ENCODE measurements at places on chromosomes 4 and X. TPM values are rescaled to one million over a fixed set of nuclear protein-coding genes. Genes with fewer than 3 reads are reported as not detected.

The ARMCX2 gene
- total RNA-seq = 24.8 TPM

The AKAP14 gene
- 4.8 TPM for total RNA-seq

The ERAS gene
- total RNA-seq = not detected

The HOPX gene
- total RNA-seq = 341 TPM

The CT45A1 gene
- total RNA-seq = not detected

The RAB40AL gene
- 1.6 TPM for total RNA-seq

The NUDT11 gene
- total RNA-seq = 0.53 TPM

- H3K27me3 ChIP-seq = no peaks in the 10 kb centered on the region
- H3K4me3 ChIP-seq = no peak overlapping the region
- DNase-seq = no peak
- no peaks in the 10 kb centered on the region for H3K36me3 ChIP-seq
- no peaks in the 10 kb centered on the region for H3K4me1 ChIP-seq
- H3K27ac ChIP-seq = no peak overlapping the region
These were observed 145.9 kb downstream of the DMD start for GRCh38 chrX:33065415-33065814.

GRCh38 chr4:2652415-2653160, 103.5 kb downstream of the TNIP2 start:
- H3K4me3 ChIP-seq = no peak overlapping the region
- H3K36me3 ChIP-seq = peaks cover 64% of the 10 kb centered on the region
- DNase-seq = no peak
- H3K27ac ChIP-seq = no peak overlapping the region
- no peaks in the 10 kb centered on the region for H3K27me3 ChIP-seq
- no peaks in the 10 kb centered on the region for H3K4me1 ChIP-seq

DNA sequence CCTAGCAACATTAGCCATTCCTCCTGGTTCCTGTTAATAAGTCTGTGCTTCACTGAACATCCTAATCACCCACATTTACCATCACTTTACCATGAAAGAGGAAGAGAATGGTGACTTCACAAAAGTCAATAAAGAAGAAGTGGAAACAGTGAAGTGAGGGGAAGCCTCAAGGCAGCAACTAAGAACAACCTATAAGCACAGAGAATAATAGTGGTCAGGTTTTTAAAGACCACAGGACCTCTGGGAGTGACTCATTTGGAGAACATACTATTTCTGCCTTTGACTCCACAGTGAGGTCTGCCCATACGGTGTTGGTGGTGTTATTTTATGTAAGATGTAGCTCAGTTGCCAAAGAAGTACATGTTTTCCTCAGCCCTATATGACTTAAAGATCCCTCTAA, 86.0 kb upstream of the TET2 start:
- no peaks in the 10 kb centered on the region for H3K36me3 ChIP-seq
- no peak overlapping the region for H3K4me3 ChIP-seq
- H3K4me1 ChIP-seq = peaks cover 18% of the 10 kb centered on the region
- DNase-seq = no peak

GRCh38 chr4:3880615-3881120, 114.5 kb downstream of the ADRA2C start:
- H3K27ac ChIP-seq = no peak overlapping the region
- no peak overlapping the region for H3K4me3 ChIP-seq
- DNase-seq = peak; percentile 74
- no peaks in the 10 kb centered on the region for H3K36me3 ChIP-seq
- peaks cover 11% of the 10 kb centered on the region for H3K4me1 ChIP-seq

- no peak for DNase-seq
- H3K4me1 ChIP-seq = peaks cover 51% of the 10 kb centered on the region
- no peaks in the 10 kb centered on the region for H3K36me3 ChIP-seq
- H3K27ac ChIP-seq = no peak overlapping the region
- H3K27me3 ChIP-seq = no peaks in the 10 kb centered on the region
These were observed 13.7 kb downstream of the STAG2 start for GRCh38 chrX:123975180-123975579.

DNA sequence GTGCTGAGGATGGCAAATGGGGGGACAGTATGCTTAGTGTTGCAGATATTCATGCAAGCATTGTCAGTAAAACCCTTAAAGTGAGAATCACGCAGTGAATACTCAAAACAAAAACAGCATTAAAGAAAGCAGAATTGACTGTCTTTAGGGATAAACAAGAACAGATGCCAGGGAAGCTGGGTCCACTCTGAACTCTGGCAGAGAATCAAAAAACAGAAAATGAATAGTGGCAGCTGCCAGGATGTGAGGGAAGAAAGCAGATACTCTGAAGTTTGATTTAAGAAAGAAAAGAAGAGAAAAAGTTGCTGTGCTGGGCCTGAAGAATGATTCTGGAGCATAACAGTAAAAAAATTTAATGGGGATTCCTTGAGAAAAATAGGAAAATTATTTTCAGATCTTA, 131.5 kb downstream of the GABRA2 start:
- no peaks in the 10 kb centered on the region for H3K27me3 ChIP-seq
- no peak for DNase-seq
- H3K4me3 ChIP-seq = no peak overlapping the region
- H3K4me1 ChIP-seq = no peaks in the 10 kb centered on the region
- no peak overlapping the region for H3K27ac ChIP-seq
- H3K36me3 ChIP-seq = no peaks in the 10 kb centered on the region

- no peaks in the 10 kb centered on the region for H3K36me3 ChIP-seq
- no peak overlapping the region for H3K27ac ChIP-seq
- no peak for DNase-seq
- no peaks in the 10 kb centered on the region for H3K4me1 ChIP-seq
- no peaks in the 10 kb centered on the region for H3K27me3 ChIP-seq
- H3K4me3 ChIP-seq = no peak overlapping the region
These were observed 495.9 kb downstream of the CENPC start for GRCh38 chr4:67049446-67049845.

GRCh38 chrX:41956027-41956426, 32.7 kb upstream of the CASK start:
- H3K4me3 ChIP-seq = no peak overlapping the region
- no peak overlapping the region for H3K27ac ChIP-seq

DNA sequence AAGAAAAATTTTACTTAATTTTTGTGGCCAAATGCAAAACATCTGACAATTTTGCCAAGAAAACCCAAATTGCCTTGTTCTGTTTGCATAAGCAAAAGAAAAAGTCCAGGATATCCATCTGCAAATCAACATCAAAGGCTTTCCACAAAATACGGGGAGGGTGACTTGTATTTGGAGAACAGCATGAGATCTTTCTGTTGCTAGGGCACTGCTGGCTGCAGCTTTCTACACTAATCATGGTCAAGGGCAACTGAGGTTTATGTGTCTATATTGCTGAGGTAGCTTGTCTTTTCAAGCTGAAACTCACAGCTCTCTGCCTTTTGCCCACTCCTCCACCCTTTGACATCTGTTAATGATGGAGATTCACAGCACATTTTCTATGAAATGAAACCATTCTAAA, 389.1 kb downstream of the NKX6-1 start:
- H3K27ac ChIP-seq = no peak overlapping the region
- H3K4me3 ChIP-seq = no peak overlapping the region
- H3K27me3 ChIP-seq = no peaks in the 10 kb centered on the region
- H3K4me1 ChIP-seq = no peaks in the 10 kb centered on the region
- H3K36me3 ChIP-seq = no peaks in the 10 kb centered on the region

- H3K27me3 ChIP-seq = no peaks in the 10 kb centered on the region
- DNase-seq = no peak
- no peak overlapping the region for H3K27ac ChIP-seq
- H3K36me3 ChIP-seq = no peaks in the 10 kb centered on the region
These were observed 18.7 kb upstream of the KCNE5 start for GRCh38 chrX:109643687-109644086.

All from lower lobe of right lung (tissue), 2 donors.